ENCODE measurements at places on chromosomes 3 and 15.

- DNase-seq: no peak
Observed at GRCh38 chr15:100831467-100831866, 48.2 kb upstream of the ALDH1A3 start.

DNA sequence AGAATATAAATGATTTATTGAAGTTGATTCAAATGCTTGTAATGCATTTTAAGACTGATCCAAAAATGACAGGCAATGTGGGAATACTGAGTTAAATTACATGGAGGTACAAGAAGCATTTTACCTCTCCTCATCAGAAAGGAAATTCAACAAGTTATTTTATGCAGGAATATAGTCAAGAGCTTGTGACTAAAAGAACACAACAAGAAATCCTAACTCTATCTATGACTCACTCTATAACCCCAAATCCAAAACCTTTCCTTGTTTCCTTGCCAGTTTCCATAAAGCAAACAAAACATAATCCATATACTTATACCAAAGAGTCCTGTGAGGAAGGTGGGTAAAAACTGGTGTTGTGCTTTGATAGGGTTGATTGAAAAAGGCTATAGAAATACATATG lies 30.8 kb downstream of the SIN3A start:
- DNase-seq: no peak

DNA sequence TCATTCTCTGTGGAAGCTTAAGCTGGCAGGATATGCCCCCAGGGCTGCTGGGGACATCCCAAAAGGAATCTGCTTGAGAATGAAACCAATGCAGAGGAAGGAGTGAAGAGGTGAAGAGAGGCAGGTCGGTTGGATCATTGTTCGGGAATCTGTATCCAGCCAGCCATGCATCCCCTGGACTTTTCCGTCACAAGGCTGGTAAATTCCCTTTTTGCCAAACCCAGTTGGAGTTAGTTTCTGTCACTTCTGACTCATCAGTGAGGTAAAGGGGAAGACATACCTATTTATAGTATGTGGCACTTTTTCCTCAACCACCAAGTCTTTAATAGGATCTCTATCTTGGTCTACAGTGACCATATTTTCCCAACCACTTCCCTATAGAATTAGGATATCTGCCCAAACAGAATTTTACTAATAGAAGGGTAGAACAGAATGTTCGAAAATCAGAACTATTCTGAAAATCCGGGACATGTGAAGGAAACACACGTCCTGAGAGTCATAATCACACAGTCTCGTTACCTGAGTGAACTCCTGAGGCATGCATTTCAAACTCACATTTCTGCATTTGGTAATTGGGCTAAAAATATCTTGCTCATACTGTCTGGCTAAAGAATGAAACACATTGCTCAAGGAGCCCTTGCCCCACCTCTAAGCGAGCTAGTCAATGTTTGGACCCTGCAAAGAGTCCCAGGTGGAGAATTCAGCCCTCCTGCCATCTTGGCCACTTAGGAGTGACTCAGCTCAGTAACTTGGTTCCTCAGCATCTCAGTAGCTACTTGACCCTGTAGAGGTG lies 289.7 kb upstream of the ADAMTS9 start:
- no peak for DNase-seq

DNA sequence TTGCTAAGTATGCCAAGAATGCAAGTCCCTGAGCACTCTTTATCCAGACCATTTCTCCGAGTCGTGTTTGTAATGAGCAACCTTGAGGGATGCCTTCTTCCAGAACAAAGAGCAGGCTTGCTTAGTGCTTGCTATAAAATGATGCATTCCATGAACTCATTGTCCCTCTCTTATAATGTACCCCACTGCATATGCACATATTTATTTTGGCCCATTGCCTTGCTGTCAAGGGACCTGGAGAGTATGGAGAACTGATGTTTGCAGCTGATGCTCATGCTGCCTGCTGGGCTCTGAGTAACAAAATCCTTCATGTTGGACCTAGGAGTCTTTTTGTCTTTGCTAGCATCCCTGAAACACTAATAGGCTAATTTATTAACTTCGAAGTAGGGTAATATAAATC lies 97.8 kb upstream of the AADACL2 start:
- no peak for DNase-seq

GRCh38 chr3:142897807-142898206 lies 8.9 kb upstream of the PCOLCE2 start:
- DNase-seq: no peak

Data from HEK293T (cell line).